ENCODE measurements at places on chromosomes 1 and 21.

- DNase-seq, result no peak
Observed at GRCh38 chr1:236619398-236619797, 15.1 kb upstream of the HEATR1 start.

DNA sequence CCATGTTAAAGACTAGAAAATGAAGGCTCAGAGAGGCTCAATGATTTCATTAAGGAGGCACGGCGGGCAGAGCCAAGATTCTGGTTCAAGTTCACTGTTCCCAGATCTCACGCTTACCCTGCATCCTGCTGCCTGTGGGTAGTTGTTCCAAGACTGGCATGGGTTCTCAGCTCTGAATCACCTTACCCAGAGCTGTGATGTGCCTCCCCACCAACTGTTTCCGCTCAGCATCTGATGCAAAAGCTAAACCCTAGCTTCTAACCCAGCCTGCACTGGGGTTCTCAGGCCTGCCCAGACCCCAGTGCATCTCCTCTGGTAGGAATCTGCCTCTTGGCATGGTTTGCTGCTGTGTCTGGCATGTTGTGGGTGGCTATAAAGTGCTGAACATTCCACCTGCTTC lies 11.8 kb downstream of the TNR start:
- no peak for DNase-seq

- DNase-seq, result no peak
Observed at GRCh38 chr1:177907000-177907399, 62.9 kb downstream of the SEC16B start.

DNA sequence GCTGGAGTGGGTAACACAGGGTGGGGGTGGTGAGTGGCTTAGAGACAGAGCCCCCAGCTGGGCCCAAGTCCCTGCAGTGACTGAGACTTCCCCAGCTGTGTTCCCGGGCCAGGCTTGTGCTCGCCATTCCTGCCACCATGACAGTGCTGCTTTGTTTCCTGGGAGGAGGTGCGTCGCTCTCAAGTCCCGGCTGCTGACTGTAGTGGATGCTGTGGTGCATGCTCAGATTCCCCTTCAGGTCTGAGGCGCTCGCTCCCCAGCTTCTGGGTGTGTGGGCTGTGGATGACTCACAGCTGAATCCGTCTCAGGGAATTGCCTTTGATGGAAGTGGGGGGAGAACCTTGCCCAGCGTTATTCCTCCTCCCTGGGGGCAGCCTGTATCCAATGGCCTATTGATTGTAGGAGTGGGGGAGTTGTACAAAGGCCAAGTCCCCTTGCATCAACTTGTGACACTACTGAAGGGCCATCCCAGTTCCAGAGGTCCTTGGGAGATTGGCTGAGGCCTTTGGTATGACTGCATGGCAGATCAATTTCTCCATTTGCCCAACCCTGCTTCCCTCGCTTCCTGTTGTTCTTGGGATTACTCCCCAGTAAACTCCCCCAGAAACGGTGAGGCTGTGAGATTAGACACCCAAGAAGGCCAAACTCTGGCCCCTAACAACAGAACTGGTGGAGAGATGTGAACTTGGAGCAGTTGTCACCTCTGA lies 17.8 kb upstream of the POU3F1 start:
- DNase-seq, result peak; percentile 80

GRCh38 chr1:87291107-87291506 lies 37.6 kb upstream of the LMO4 start:
- peak; percentile 31 for DNase-seq

GRCh38 chr1:29504196-29504595 lies 267.9 kb downstream of the PTPRU start:
- DNase-seq, result no peak

GRCh38 chr1:233605205-233605604 lies 8.7 kb upstream of the KCNK1 start:
- DNase-seq, result no peak

All from HS-27A (cell line).